GM23338 (cell line): ENCODE measurements at places on chromosomes 5 and 9. TPM values are rescaled to one million over a fixed set of nuclear protein-coding genes. Genes with fewer than 3 reads are reported as not detected.

GRCh38 chr9:123631862-123632261 is 275.9 kb downstream of the CRB2 start:
- no peaks in the 10 kb centered on the region for H3K27me3 ChIP-seq
- H3K4me3 ChIP-seq = no peak overlapping the region
- DNase-seq = no peak
- H3K36me3 ChIP-seq = no peaks in the 10 kb centered on the region
- no peaks in the 10 kb centered on the region for H3K4me1 ChIP-seq

- DNase-seq = no peak
- no peaks in the 10 kb centered on the region for H3K27me3 ChIP-seq
- H3K27ac ChIP-seq = peak overlapping the region; percentile 34
- H3K4me3 ChIP-seq = no peak overlapping the region
These were observed 179.1 kb downstream of the GOLPH3 start for GRCh38 chr5:31995006-31995405.

GRCh38 chr9:136567651-136568287 is 21.9 kb upstream of the NOTCH1 start:
- H3K27ac ChIP-seq = no peak overlapping the region
- peak; percentile 80 for DNase-seq

CKMT2 gene
- 2.1 and 2.9 TPM in 2 replicates for polyA plus RNA-seq

GRCh38 chr5:109690242-109690974 is 681 bp downstream of the MAN2A1 start:
- H3K4me1 ChIP-seq = peaks cover 38% of the 10 kb centered on the region
- H3K36me3 ChIP-seq = no peaks in the 10 kb centered on the region
- peak overlapping the region; percentile 82 for H3K4me3 ChIP-seq
- no peaks in the 10 kb centered on the region for H3K27me3 ChIP-seq
- peak; percentile 52 for DNase-seq

DNA sequence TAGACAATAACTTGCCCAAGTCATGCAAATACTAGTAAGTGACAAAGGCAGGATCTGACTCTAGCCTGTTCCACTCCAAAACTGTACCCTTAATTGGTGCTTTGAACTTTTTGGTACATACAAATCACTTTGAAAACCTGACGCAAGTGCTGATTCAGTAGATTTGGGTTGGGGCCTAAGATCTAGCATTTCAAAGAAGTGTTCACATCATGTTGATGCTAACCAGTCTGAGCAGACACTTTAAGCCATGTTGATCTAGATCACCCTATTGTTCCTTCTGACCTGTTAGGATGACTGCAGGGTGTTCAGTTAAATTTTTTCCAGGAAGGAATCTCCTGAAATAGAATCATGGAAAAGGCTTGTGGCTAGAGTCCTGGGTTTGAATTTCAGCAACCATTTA is 57.7 kb upstream of the CPEB4 start:
- no peak overlapping the region for H3K4me3 ChIP-seq
- no peaks in the 10 kb centered on the region for H3K36me3 ChIP-seq
- no peak overlapping the region for H3K27ac ChIP-seq
- no peaks in the 10 kb centered on the region for H3K27me3 ChIP-seq
- no peaks in the 10 kb centered on the region for H3K4me1 ChIP-seq
